ENCODE measurements at places on chromosomes 11 and 22.

DNA sequence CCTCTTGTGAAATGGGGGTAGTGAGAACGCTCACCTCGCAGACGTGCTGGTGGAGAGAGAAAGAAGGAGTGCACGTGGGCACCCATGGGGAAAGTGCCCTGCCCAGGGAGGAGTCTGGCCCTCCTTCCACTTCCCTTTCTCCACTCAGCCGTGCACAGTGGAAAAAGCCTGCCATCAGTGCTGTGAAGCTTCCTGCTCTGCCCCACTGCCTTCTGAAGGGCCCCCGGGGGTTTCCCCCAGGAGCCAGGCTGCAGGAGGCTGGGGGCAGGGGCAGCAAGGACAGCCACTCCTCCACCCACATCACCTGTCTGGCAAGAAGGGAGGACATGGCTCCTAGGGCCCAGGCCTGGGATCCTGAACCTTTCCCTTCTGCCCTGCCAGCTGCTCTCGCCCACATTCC lies 7.6 kb downstream of the TP53I11 start:
- no peak for DNase-seq

GRCh38 chr11:13127161-13127560 lies 118.0 kb downstream of the RASSF10 start:
- DNase-seq: no peak

- DNase-seq: no peak
These were observed 79.1 kb downstream of the EMSY start for GRCh38 chr11:76523786-76524436.

- no peak for DNase-seq
These were observed 23.5 kb upstream of the TIMP3 start for GRCh38 chr22:32777987-32778386.

DNA sequence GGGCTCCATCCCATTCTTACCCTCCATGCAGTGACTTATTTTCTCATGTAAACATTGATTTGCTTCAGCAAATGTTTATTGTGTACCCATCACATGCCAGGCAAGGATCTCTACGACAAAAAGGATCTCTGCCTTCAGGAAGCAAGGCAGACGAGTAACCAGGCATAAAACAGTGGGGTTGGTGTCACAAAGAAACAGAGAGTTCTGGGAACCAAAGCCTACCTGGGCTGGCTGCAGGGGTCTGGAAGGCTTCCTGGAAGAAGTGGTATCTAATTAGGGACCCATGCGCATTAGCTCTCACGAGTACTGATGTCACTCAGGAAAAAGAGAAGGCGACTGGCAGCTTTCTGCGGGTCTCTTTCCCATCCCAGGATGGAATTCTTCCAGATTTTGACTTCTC lies 44.5 kb downstream of the KIAA1671 start:
- no peak for DNase-seq

DNA sequence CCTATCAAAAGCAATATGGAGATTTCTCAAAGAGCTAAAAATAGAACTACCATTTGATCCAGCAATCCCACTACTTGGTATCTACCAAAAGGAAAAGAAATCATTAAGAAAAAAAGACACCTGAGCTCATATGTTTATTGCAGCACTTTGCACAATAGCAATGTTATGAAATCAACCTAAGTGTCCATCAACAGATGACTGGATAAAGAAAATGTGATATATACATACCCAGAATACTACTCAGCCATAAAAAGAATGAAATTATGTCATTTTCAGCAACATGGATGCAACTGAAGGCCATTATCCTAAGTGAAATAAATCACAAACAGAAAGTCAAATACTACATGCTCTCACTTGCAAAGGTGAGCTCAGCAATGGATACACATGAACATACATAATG lies 1565.5 kb upstream of the RAG2 start:
- DNase-seq: no peak

- DNase-seq: no peak
These were observed 48.8 kb upstream of the CD44 start for GRCh38 chr11:35090125-35090524.

GRCh38 chr11:86459682-86460460 lies 85.2 kb downstream of the CCDC81 start:
- no peak for DNase-seq

- DNase-seq: no peak
These were observed 68.5 kb downstream of the SCUBE1 start for GRCh38 chr22:43274595-43275240.

DNA sequence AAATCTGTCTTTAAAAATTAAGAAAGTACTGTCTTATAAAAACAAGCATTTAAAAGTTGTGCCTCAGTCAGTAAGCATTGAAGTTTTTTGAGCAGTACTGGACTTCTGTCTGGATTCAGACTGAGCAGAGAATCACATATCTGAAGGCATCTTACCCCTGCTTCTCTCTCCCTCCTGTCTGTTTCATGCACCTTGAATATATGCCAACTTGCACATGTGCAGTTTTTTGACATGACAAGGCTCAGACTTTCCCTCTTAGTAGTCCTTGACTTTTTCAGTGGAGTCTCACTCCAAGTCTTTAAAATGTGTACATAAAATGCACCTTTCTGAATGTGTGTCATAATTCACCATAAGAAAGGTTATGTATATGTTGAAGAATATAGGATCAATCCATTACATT lies 19.8 kb downstream of the SPECC1L start:
- DNase-seq: no peak

- no peak for DNase-seq
These were observed 11.9 kb upstream of the PRG2 start for GRCh38 chr11:57402188-57403002.

- no peak for DNase-seq
These were observed 15.3 kb downstream of the CCDC73 start for GRCh38 chr11:32779136-32779535.

DNA sequence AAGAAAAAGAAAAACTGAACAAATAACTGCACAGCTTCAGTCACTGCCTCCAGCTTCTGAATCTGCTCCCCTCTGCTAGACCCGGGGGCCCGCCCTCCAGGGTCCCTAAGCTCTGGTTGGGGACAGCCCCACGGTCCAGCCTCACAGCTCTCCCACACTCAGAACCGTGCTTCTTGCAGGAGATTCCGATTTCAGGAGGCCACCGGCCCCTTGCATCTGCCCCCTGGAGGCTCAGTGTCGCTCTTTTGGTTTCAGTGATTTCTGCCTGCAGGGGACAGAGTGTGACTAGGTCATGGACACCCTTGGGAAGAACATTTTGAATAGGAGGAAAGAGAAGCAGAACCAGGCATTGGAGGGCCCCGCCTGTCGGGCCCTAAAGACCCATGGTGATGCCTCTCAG lies 23.1 kb upstream of the RPS3 start:
- no peak for DNase-seq

- DNase-seq: no peak
These were observed 304.2 kb upstream of the ZC3H12C start for GRCh38 chr11:109788948-109789490.

- no peak for DNase-seq
These were observed 34.7 kb downstream of the PRR14L start for GRCh38 chr22:31715147-31715778.

DNA sequence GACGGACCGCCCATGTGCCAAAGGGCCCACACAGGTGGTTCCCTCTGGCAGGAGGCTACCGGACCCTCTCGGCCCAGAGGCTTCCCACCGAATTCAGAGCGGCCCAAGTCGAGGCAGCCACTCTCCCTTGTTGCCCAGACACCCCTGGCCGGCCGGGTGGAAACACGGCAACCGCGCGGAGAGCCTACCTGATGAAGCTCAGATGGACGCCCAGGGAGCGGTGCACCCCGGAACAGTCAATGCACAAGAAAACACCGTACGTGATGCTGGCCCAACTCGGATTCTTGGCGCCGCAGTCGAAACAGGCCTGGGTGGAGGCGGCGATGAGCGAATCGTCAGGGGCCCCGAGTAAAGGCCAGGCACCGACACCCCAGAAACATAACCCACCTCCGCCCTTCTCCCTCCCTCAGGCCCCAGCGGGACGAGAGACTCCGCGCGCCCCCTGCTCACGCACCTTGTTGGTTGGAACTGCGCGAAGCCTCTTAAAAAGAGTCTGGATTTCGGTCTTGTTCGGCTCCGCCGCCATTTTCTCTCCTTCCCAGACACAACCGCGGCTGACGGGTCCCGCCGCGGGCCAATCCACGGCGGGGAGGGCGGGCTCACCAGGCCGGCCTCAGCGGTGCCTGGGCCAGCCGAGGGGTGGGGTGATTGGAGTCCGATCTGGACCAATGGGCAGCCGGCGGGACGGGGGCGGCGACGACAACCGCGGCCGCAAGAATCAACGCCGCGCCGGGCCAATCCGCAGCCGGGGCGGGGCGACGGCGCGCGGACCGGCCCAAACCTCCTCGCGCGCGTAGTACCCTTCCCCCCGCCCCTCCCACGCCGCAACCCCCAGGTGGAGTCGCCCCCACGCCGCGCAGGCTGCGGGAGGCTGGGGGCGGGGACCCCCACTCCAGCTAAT lies at the start of gene ARFGAP2:
TSS of gene ARFGAP2 (minus strand) at position 552 of the 901 bp plus-strand sequence. CDS start at position 526, 26 bp downstream.
- DNase-seq: peak; percentile 96

- no peak for DNase-seq
These were observed 120.2 kb upstream of the ALX4 start for GRCh38 chr11:44430140-44430539.

GRCh38 chr22:45897736-45898135 lies 79.2 kb downstream of the WNT7B start:
- no peak for DNase-seq

GRCh38 chr22:20438427-20438677 lies 727 bp upstream of the SCARF2 start:
- DNase-seq: no peak

DNA sequence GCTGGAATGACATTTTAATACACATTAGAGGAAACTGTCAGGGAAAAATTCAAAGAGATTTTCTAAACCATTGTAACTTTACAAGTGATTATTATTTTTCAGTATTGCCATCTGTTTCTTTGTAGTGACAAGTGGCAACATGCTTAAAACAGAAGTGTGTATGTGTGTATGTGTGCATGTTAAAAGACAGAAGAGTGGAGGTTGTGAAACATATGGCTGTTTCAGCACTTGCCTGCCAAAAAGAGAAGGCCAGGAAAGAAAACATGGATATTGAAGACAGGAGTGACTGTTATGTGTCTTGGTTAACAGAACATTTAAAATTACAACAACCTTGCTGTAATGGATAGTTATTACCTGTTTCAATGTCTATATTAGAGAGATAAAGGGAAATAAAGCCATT lies 24.3 kb upstream of the VWA5A start:
- no peak for DNase-seq

DNA sequence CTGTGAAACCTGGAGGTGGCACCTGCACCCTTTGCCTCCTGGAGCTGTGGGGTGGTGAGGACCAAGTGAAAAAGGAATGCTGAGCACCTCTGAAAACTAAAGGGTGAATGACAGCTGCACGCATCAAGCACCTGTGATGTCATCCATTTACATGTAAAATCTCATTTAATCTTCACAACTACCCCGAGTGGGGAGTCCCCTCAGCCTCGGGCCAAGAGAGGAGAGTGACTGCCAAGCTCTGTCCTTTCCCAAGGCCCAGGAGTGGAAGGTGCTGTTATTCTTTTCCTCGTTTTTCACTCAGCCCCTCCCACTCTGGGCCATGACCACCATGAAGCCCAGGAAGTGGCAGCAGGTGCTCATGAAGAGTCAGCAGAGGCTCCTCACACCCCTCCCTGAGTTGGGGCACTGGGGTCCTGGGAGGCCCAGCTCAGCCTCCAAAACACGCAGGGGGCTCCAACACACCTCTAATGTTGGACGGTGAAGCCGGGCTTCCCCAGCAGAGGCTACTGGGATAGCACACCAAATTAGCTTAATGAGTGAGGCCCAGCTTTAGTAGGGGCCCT lies 35.7 kb downstream of the NECTIN1 start:
- DNase-seq: no peak

- no peak for DNase-seq
These were observed 15.3 kb upstream of the GAB2 start for GRCh38 chr11:78432956-78433355.

DNA sequence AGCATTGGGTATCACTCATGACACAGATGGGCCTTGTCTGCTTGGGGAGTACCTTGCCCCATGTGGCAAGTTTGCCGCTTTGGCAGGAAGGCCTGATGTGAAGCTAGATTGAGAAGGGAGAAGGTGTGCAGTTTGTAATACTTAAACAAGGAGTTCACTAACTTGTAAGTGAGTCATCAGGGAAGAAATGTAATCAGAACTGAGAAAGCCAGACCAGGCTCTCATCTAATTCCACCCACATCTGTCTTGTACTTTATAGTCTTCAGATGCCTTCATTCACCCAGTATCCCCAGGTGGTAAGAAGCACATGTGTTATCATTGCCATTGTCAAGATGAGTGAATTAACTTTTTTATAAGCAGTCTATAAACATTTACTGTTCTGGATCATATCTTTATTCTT lies 116.0 kb upstream of the DDI1 start:
- DNase-seq: no peak

GRCh38 chr11:2136209-2136951 lies 2.8 kb downstream of the IGF2 start:
- DNase-seq: no peak

GRCh38 chr22:20206709-20207215 lies 55.9 kb upstream of the CCDC188 start:
- DNase-seq: no peak

DNA sequence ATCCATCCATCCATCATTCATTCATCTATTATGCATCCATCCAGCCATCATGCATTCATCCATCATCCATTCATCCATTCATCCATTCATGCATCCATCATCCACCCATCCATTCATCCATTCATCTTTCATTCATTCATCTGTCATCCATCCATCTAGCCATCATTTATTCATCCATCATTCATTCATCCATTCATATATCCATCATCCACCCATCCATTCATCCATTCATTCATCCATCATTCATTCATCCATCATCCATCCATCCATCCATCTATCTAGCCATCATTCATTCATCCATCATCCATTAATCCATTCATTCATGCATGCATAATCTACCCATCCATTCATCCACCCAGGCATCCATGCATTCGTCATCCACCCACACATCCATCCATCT lies 1450.3 kb downstream of the TBC1D22A start:
- DNase-seq: no peak

DNA sequence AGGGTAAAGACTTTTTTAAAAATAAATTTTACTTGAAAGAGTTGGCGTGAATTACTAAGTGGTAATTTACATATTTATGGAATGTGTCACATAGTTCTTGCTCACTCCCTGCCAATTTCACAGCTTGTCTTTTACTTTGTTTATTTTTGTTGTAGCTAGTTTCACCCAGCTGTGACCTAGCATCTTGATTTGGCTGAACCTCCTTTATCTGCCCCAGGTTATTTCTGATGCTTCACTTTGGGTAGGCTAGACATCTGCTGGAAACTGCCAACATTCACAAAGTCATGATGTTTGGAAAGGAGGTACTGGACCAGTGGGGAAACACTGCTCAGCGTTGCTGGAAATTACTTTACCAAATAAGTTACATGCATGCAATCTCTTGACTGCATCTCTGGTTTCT lies 1676.0 kb upstream of the RAG2 start:
- DNase-seq: no peak

DNA sequence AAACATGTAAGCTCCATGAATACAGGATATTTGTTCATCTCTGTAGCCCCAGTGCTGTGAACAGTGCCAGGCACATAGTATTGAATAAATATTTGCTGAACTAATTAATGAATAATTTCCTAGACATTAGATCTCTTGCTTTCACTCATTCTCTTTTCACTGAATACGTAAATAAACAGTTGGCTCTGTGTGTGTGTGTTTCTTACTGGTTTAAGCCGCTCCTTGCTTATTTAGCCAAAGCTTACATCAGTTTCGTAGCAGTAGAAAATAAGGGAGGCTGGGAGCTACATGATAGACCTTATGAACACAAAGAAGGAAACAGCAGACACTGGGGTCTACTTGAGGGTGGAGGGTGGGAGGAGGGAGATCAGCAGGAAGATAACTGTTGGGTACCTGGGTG lies 17.2 kb downstream of the KREMEN1 start:
- peak; percentile 29 for DNase-seq

- no peak for DNase-seq
These were observed 798.9 kb downstream of the KCNA4 start for GRCh38 chr11:29217901-29218300.
